ENCODE measurements at places on chromosomes 2 and 18.

DNA sequence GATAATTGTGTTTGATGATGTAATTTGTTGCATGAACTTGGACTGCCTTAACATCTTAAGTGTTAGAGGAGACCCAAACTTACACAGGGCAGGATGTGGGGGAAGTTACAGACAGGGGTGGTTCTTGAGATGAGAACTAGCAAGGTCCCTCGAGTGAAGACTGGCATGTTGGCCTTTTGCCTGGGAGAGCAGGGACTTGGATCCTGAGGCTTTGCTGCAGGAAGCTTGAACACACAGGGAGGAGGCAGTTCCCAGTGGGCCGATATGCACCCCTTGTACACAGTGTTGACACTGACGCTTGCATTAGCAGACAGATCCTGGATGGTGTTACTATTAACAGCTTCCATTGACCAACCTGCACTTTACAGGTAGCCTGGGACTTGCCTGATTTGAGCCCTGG lies 47.5 kb downstream of the CHRNA1 start:
- no peak for DNase-seq

DNA sequence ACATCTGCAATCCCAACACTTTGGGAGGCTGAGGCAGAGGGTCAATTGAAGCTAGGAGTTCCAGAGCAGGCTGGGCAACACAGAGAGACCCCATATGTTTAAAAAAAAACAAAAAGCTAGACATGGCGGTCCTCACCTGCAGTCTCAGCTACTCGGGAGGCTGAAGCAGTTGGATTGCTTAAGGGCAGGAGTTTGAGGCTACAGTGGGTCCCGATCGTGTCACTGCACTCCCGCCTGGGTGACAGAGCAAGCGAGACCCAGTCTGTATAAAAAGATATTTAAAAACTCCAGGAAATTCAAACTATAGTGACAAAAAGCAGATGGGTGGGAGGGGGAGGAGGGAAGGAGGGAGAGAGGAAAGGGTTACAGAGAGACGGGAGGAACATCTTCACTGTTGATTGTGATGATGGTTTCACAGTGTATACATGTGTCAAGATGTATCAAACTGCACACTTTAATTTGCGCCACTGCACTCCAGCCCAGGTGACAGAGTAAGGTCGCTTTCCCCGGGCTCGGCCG lies 942 bp upstream of the ZNF236 start:
- no peak for DNase-seq

GRCh38 chr2:203690117-203690431 lies 16.4 kb upstream of the CD28 start:
- no peak for DNase-seq

- DNase-seq: no peak
These were observed 7.0 kb upstream of the SP5 start for GRCh38 chr2:170707821-170708795.

- no peak for DNase-seq
These were observed 58.1 kb downstream of the ROCK2 start for GRCh38 chr2:11286323-11286722.

DNA sequence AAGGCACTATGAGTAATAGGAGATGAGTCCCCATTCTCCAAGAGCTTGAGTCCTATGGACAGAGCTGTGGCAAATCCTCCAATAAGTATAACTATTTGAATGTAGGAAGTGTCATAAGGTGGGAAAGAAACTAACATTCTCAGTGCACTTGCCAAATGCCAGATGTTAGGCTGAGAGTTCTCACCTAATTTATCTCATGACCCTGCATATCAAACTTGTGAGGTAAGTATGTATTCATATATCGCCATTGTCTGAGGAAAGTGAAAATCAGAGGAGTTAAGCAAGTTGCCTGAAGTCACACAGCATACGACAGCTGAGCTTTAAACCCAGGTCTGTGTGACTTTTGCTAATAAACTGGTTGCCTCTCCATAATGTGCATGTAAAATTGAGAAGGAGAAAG lies 169.5 kb downstream of the TTC32 start:
- no peak for DNase-seq

GRCh38 chr18:64132871-64133270 lies 16.0 kb downstream of the LINC00305 start:
- no peak for DNase-seq

- no peak for DNase-seq
These were observed 113.0 kb downstream of the TGFA start for GRCh38 chr2:70440621-70441020.

DNA sequence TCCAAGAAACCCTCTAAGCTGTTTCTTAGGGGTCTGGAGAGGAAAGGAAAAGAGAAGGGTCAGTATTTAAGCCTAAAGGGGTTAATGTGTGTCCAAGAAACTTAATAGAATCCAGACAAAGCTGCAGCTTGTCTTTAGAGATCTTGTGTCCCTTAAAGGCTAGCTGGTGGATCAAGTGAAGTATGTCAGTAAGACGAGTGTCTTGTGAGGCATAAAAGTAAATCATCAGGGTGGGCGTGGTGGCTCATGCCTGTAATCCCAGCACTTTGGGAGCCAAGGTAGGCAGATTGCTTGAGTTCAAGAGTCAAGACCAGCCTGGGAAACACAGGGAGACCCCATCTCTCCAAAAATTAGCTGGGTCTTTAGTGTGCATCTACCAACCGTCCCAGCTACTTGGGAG lies 47.8 kb downstream of the CERS6 start:
- no peak for DNase-seq

DNA sequence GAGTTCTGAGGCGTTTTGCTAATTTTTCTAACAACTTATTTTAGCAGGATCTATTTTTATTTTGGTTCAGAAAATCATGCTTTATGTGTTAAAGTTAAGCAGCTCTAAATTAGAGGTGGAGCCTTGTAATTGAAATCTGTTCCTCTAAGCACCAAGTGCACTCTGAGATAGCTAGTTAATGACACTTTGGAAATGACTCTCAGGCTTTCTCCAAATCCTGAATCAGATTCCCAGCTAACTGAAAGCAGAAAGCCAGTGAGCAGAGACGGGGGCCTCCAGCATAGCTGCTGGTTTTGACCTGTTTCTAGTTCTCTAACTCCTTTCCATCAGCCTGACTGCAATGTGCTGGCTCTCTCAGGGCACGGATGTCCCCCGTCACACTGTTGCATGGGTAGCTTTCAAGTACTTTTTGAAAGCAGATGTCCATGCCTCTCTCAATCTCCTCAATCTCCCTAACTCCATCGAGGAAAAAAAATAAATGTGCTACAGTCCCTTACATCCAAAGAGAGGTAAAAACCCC lies 326.5 kb downstream of the SATB2 start:
- DNase-seq: no peak

GRCh38 chr2:25700221-25700660 lies 26.9 kb upstream of the DTNB start:
- DNase-seq: peak; percentile 41

DNA sequence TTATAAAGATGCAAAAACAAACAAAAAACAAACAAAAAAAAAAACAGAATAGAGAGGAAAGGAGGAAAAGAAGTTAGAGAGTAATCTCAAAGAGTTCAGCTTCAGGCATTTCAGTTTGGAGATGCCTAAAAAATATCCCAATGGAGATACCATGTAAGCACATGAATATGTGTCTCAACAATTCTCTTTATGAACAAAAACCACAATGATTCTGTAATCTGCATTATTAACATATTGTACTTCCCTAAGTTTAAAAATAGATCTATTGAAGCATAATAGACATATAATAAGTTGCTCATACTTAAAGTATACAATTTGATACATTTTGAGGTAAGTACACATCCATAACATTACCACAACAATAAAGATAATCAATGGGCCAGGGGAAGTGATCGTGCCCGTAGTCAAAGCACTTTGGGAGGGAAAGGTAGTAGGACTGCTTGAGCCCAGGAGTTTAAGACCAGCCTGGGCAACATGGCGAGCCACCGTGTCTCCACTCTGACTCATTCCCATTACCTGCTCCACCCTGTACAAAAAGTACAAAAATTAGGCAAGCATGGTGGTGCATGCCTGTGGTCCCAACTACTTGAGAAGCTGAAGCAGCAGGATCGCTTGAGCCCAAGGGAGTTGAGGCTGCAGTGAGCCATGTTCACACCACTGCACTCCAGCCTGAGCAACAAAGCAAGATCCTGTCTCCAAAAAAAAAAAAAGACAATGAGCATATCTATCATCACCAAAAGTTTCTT lies 158.9 kb downstream of the ATAD2B start:
- DNase-seq: no peak

DNA sequence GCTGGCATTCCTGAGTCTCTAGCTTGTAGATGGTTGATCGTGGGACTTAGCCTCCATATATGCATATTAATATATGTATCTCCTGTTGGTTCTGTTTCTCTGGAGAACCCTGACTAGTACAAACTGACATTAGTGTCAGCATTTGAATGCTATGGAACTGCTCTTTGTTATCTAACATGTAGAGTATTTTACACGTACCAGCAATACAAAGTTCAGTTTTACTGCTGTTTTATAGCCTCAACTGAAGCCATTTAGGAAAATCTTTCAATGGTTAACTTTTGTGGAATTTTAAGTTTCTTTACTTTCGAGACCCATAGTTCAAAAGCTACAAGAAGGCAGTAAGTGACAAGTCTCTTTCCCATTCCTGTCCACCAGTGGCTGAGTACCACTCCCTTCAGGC lies 418.4 kb downstream of the NUP35 start:
- no peak for DNase-seq

GRCh38 chr2:147623328-147623727 lies 221.5 kb upstream of the ACVR2A start:
- DNase-seq: no peak

GRCh38 chr2:134132490-134132857 lies 121.4 kb upstream of the MGAT5 start:
- DNase-seq: no peak

DNA sequence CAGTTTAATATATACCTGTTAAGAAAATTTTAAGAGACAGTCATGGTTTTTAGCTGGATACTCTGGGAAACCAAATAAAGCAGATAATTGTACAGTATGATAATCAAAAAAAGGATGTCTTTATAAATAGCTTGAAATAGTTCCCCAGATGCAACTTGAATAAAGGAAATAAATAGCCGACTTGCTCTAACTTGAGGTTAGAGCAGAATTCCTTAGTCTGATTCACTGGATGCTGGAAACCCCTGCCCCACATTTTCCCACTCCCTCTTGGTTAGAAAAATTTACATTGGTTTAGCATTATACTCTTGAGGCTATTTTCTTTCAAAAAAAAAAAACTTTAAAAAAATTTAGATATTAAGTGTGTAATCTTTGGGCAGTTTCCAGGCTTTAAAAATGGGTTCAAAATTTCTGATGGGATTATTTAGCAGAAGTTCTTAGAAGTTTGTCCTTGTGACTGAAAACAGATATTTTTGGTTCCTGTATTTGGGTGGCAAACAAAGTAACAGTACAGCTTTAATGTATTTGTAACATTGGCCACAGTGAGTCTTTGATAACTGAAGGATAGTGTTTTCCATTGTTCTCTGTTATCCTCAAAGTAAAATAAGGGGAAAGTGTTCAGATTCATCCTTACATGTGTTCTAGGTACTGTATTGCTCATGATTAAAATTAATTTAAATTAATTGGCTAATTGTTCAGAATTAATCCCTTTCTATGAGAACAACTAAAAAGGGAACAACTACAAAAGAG lies 39.6 kb downstream of the ITGAV start:
- no peak for DNase-seq

GRCh38 chr2:168703926-168704325 lies 98.5 kb upstream of the NOSTRIN start:
- no peak for DNase-seq
